ENCODE measurements at places on chromosomes 12 and 14. TPM values are rescaled to one million over a fixed set of nuclear protein-coding genes. Genes with fewer than 3 reads are reported as not detected.
A peak's percentile ranks its signal among the peaks of the same experiment; 100 is the strongest.

The LRRC10 gene
- total RNA-seq: not detected

The SIVA1 gene
- total RNA-seq: 357 TPM

The PLBD1 gene
- total RNA-seq: 5.5 TPM

The CCDC63 gene
- not detected for total RNA-seq

The CCDC38 gene
- total RNA-seq: not detected

- H3K4me3 ChIP-seq: no peak overlapping the region
- no peaks in the 10 kb centered on the region for H3K27me3 ChIP-seq
- no peaks in the 10 kb centered on the region for H3K36me3 ChIP-seq
- H3K27ac ChIP-seq: no peak overlapping the region
- DNase-seq: no peak
- H3K4me1 ChIP-seq: no peaks in the 10 kb centered on the region
Observed at GRCh38 chr12:40945772-40946171, 242.3 kb upstream of the PDZRN4 start.

GRCh38 chr12:105351523-105351922 is 21.0 kb downstream of the C12orf75 start:
- no peak for DNase-seq
- H3K4me3 ChIP-seq: no peak overlapping the region
- no peaks in the 10 kb centered on the region for H3K36me3 ChIP-seq
- H3K27me3 ChIP-seq: no peaks in the 10 kb centered on the region
- H3K27ac ChIP-seq: no peak overlapping the region

- peak within 1 kb of the TSS; percentile 59 for H3K4me3 ChIP-seq
- no peak within 1 kb of the TSS for H3K27ac ChIP-seq
- no peak for DNase-seq
- peaks cover 6% of the 10 kb centered on the region for H3K27me3 ChIP-seq
Observed at GRCh38 chr14:59919570-59920377, at the start of gene LRRC9. LRRC9 (plus strand) TSS chr14:59920144.

DNA sequence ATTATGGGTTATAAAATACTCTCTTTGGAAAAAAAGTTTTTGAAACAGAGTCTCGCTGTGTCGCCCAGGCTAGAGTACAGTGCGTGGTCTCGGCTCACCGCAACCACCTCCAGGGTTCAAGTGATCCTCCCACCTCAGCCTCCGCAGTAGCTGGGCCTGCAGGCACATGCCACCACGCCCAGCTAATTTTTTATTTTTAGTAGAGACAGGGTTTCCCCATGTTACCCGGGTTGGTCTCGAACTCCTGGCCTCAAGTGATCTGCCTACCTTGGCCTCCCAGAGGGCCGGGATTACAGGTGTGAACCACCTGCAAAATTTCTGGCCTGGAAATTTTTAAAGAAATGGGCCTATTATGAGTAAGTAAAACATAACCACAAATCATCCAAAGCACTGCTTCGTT is 3.8 kb downstream of the USP15 start:
- no peak overlapping the region for H3K4me3 ChIP-seq
- no peak overlapping the region for H3K27ac ChIP-seq
- no peak for DNase-seq
- peaks cover 69% of the 10 kb centered on the region for H3K4me1 ChIP-seq

DNA sequence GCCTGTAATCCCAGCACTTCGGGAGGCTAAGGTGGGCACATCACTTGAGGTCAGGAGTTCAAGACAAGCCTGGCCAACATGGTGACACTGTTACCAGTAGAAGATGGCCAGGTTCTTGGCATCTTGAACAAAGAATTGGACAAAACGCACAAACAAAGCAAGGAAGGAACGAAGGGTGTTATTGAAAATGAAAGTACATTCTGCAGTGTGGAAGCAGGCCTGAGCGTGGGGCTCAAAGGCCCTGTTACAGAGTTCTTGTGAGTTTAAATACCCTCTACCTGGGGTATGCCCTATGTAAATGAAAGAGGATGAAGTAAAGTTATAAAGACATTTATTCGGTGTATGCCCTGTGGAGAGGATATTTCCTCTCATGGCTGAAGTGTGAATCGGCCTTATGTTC is 20.8 kb upstream of the CDK17 start:
- no peak for DNase-seq
- H3K4me3 ChIP-seq: no peak overlapping the region
- no peaks in the 10 kb centered on the region for H3K27me3 ChIP-seq

GRCh38 chr12:71607494-71608330 is 55.9 kb downstream of the ZFC3H1 start:
- DNase-seq: no peak
- no peaks in the 10 kb centered on the region for H3K27me3 ChIP-seq
- peaks cover 62% of the 10 kb centered on the region for H3K36me3 ChIP-seq
- H3K4me3 ChIP-seq: no peak overlapping the region

DNA sequence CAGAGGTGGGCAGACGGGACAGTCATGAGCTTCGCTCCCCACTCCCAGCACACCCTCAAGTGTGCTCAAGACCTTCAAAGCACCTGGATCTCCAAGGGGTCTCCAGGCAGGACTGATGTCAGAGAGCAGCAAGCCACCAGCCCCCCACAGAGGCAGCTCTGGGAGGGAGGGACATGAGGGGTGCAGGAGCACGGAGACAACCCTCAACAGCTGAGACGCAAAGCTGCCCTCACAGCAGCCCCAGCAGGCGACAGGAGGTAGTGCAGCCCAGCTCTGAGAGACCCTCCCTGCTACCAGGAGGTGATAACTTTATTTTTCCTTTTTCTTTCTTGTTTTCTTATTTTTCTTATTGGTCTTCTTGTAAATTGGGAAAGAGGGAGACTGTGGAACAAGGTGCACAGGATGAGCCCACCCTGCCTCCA is 17.9 kb downstream of the SIVA1 start:
- no peak for DNase-seq
- H3K27ac ChIP-seq: no peak overlapping the region
- H3K27me3 ChIP-seq: no peaks in the 10 kb centered on the region

GRCh38 chr12:93370947-93371346 is 6.8 kb upstream of the NUDT4 start:
- no peak for DNase-seq
- H3K4me3 ChIP-seq: no peak overlapping the region
- H3K27ac ChIP-seq: no peak overlapping the region
- peaks cover 26% of the 10 kb centered on the region for H3K4me1 ChIP-seq

DNA sequence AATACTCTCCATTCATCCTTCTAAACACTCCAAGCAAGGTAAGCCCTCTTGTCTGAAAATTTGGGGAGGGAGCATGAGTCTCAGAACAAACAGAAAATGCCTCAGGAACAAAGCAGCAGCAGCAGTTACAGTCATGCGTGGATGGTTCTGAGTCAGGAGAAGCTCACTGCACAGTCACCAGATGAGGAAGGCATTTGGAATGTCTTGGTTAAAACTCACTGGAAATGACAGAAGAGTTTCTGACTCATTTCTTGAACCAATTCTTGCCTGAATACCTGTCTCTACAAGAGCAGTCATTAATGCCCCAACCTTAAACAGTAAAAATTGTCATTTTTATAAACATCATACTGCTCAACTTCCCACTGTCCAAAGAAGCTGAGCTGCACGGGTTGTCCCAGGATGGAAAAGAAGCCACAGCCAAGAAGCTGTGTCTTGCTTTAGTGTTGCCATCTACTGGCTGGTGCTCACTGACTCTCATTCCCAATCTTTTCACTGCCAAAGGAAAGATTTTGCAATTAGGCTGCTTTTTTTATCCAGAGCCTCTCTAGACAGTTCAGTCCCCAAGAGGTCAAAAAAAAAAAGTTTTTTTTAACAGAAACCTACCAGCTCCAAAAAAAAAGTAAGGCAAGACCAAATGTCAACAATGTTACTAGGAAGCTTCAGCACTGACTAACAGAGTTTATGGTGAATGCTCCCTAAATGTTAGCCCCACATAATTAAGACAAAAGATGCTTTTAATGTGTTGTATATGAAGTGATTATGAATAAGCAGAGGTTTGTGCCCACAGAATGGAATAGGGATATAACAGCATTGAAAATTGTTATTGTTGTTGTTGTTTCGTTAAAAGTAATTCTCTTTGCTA is 40.4 kb downstream of the KICS2 start:
- H3K4me3 ChIP-seq: no peak overlapping the region
- H3K27me3 ChIP-seq: no peaks in the 10 kb centered on the region

- no peak for DNase-seq
- no peak overlapping the region for H3K27ac ChIP-seq
- H3K36me3 ChIP-seq: no peaks in the 10 kb centered on the region
Observed at GRCh38 chr12:121107681-121108080, 25.0 kb upstream of the P2RX7 start.

DNA sequence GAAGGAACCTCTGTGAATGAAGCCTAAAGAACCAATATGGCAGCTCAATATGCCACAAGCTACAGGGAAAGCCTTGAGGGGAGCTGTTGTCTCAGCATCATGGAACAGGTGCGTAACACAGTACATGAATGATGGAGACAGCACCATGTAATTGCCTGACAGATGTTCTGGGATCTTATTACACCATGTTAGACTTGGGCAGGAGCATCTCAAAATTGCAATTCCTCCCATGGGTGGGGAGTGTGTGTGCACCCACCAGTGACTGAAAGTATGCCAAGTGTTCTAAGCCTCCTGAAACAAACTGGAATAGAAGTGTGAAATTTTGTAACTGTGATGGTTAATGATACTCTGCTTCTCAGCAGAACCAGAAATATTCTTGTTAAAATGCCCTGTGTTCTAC is 151.0 kb upstream of the SRRM4 start:
- no peaks in the 10 kb centered on the region for H3K4me1 ChIP-seq
- H3K36me3 ChIP-seq: no peaks in the 10 kb centered on the region
- no peak overlapping the region for H3K27ac ChIP-seq
- peaks cover 2% of the 10 kb centered on the region for H3K27me3 ChIP-seq

DNA sequence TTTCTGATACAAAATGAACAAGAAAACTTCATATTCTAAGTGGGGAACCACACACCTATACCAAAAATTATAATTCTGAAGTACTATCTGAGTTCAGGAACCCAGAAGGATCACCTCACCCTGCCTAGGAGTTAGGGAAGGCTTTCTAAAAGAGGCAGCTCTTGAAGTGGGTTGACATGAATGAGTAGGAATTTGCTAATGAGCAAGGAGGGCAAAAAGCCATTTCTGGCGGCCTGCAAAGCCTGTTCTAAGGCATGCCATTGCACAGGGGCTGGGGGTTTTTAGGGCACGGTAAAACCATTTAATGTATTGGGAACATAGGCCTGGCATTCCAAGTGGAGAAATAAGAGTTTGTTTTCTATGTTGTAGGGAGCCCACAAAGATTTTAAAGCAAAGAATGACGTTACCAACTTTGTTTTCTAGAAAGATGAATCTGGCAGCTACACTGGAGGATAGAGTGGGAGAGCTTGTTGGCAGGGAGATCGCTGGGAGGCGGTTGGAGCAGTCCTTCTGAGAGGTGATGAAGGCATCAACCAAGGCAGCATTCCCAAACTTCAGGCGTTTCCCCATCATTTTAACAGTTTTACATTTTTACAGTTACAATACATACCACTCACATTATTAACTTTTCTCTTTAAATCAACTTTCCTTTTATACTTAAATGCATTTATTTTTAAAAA is 14.1 kb downstream of the IFT43 start:
- no peak overlapping the region for H3K27ac ChIP-seq
- no peaks in the 10 kb centered on the region for H3K27me3 ChIP-seq
- H3K4me3 ChIP-seq: no peak overlapping the region
- no peak for DNase-seq
- peaks cover 18% of the 10 kb centered on the region for H3K36me3 ChIP-seq

DNA sequence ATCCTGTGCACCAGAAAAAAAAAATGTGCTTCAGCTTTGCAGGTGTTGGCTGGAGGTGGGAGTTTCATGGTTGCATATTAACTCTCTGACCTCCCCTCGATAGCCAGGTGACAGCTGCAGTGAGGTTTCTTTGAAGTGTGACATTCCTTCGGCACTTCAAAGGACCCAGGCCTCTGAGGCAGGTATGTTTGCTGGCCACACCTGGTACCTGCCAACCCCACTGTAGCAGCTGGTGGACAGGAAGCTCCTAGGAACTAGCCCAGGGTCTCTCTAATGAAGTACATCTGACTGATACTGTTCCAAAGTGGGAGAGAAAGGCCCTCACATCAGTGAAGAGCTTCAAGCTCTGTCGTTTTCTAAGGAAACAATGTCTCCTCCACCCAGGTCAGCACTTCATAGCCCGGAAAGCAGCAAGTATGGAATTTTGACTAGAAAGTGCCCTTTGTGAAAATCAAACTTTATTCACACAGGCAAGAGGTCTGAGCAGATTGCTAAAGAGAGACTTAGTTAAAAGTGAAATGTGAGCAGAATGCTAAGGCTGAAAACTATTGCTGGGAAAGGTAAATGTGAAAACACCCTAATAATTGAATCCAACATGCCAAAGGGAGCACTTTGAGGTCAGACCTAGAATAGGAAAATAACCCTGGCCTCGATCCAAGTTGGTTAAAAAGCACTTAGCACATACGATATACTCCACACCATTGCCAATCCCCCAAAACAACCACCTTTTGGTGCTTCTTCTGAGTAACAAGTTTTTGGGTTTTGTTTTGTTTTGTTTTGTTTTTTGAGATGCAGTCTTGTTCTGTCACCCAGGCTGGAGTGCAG is 71.3 kb downstream of the PHLDA1 start:
- no peak overlapping the region for H3K27ac ChIP-seq
- H3K36me3 ChIP-seq: no peaks in the 10 kb centered on the region
- H3K4me3 ChIP-seq: no peak overlapping the region
- H3K4me1 ChIP-seq: no peaks in the 10 kb centered on the region

All from gastrocnemius medialis (tissue), 4 donors.